ENCODE measurements at places on chromosomes 1 and 21.

- DNase-seq: no peak
These were observed 24.6 kb upstream of the PRDM15 start for GRCh38 chr21:41903559-41904351.

DNA sequence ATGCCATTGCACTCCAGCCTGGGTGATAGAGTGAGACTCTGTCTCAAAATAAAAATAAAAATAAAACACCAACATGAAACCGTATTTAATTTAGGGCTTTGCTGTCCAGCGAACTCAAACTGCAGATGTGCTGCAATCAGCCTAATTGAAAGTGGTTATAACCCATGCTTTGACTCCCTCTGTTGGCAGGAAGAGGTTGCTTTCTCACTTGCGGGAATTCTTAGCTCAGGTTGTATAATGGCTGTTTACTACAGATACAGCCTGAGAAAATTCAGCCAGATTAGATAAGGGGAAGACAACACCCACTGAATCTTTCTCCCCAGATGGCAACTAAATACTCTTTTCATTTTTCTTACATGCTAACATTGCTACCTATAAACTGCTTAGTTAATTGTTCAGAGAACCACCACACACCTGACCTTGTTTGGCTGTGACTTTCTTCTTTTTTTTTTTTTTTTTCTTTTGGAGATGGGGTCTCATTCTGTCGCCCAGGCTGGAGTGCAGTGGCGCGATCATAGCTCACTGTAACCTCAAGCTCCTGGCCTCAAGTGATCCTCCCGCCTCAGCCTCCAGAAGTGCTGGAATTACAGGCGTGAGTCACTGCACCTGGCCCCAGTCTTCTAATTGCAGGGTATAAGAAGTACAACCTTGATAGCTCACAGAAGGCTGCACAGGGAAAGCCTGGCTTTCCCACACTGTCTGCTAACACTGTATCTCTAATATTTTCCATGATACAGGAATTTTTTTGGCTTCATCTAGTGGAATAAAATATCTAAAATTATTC lies 34.6 kb downstream of the DNTTIP2 start:
- peak; percentile 91 for DNase-seq

- DNase-seq: peak; percentile 62
These were observed 854 bp downstream of the MYCL start for GRCh38 chr1:39900662-39901463.

DNA sequence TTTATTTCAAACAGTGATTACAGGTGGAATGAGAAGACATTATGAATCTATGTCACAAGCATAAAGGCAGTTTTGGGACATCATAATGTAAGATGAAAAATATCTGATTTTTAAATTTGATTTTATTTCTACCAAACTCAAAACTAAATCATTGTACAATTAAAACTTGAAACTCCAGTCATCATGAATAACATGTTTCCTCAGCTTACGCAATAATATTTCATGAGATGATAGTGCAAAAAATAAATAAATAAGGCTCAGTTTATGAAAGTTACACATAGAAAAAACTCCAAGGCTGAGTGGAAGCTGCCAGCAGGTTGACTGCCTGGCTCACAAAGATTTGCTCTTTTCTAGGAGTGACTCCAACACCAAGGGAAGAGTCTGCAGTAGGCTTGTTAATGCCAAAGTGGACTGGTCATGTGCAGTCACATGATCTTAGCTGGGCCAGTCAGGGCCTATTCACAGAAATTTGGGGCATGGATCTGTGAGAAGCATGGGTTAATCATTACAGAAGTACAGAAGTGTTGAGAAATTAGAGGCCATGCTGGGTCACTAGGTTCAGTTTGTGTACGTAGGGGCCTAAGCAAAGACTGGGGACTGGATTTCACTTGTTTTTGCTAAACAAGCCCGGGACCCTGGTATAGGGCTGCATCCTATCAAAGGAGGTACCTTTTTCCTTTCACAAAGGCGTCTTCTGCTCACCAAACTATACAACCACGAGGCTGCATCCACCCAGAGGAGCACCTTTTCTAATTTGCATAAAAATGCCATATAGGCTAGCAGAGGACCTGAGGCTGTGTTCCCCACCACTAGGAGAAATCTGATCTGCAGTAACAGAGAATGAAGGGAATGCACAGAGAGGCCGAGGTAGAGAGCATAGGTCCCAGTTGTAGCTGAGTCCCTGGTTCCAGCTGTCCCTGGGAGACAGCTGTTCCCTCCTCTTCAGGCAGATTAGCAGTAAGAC lies 4.9 kb upstream of the ABCA4 start:
- DNase-seq: peak; percentile 45

DNA sequence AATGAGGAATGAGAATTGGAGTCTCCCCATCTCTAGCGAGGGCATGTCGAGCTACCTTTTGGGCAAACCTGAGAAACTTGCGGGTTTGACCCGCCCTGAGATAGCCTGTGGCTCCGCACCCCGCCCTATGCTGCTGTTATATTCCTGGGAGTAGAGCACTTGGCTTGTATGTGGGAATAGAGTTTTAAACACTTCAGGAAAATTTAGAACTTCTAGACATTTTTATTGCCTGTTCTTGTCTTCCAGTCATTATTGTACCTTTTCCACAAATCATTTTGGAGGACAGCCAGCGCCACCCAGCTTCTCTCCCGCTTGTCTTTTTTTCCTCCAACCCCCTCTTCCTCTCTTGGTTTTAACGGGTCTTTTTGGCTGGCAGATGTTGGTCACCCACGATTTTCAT lies 738 bp downstream of the GNPAT start:
- DNase-seq: peak; percentile 48

DNA sequence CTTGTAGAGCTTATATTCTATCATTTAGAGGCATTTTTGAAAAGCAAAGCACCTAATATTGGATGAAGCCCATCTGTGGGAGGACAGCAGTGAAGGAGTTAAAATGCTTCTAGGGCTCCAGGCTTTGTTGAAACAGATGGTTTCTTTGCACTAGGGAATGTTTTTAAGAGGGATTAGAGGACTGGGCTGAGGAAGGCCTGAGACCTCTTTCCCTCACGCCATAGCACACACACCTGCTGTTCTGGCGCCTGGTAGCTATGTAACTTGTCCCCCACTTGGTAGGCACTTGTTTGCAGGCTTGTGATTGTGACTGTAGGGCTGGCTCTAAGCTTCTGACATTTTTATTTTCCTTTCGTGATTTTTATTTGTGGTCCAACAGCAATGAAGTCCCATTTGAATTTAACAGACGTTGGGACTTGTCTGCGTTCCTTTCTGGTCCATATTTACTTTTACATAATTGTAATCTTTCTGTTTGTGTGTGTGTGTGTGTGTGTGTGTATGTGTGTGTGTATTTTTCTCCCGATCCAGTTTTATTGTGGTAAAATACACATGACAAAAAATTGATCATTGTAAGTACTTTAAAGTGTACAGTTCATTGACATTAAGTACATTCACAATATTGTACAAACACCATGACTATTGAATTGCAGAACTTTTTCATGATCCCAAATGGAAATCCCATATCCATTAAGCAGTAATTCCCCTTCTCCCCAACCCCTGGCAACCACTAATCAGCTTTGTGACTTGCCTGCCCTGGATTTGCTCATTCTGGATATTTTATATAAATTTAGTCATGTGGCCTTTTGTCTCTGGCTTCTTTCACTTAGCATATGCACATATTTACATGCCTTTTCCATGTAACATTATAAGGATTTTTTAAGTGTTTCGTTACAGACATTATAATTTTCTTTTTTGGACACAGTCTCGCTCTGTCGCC lies 33.5 kb upstream of the MACF1 start:
- DNase-seq: no peak

- no peak for DNase-seq
These were observed 69.6 kb downstream of the HSPA13 start for GRCh38 chr21:14313300-14313699.

DNA sequence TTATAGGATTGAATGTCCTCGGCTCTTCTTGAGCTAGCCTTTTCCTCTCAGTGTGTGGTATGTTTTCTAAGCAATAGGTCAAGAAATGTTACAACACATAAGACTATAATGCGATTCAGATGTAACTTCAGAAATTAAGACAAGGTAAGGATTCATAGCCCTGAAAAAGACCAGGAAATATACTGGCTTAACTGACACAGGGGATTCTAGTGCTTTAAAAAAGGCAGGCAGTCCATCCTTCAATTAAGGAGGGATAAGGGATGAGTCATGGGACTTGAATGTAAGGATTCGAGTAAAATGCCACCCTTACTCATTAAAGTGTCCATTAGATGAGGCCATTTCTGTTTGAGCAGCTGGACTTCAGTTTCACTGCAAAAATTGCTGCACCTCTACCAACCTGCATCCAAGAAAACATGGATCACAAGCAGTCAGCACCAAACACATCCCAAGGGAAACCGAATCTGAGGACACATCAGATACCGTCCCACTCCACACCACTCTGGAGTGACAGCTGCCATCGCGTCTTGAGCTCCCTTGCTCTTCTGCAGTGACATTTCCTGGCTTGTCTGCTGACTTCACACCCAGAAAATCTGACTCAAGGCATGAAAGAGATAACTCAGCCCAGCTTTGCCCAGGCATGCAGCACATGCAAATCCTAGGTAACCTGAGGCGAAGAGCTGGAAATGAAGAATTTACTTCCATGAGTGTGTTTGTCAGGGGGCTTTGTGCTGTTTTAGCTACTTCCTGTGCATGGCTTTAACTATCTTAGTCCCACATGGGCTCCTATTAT lies 37.8 kb downstream of the NGF start:
- DNase-seq: peak; percentile 76

DNA sequence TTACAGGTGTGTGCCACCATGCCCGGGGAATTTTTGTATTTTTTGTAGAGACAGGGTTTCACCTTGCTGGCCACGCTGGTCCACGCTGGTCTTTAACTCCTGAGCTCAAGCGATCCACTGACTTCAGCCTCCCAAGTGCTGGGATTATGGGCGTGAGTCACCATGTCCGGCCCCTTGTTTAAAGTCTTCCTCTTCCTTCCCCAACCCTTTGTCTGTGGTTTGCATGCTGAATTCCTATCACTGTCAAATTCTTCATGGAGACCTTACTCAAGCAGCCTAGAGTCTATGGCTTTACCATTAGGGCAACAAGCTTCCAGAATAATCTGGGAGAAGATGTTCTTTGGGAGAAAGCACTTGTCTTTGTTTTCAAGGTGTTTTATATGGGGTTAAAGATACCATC lies 34.7 kb downstream of the B3GALT5 start:
- peak; percentile 64 for DNase-seq

DNA sequence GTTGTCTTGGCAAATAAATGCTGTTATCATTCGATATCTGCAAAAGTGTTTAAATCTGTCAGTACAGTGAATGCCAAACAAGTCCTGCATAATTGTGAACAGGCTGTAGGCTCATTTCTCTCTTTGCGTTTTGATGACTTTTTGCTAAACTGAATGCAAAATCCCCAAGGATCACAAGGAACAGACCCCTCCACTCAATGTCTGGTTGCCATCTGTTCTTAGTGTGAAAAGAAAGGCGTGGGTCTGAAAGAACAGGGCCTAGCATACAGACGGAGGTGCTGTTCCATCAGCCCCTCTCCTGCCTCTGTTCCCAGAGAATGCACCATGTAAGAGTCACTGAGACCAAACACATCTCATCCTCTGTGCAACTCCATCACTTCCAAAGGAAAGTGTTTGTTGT lies 40.4 kb downstream of the EIF2B3 start:
- DNase-seq: no peak

- no peak for DNase-seq
These were observed 167.2 kb upstream of the ATP1B1 start for GRCh38 chr1:168939110-168939946.
